ENCODE measurements at places on chromosomes 6 and 20.

- DNase-seq, result no peak
- no peaks in the 10 kb centered on the region for H3K27me3 ChIP-seq
- no peak overlapping the region for H3K27ac ChIP-seq
- H3K4me3 ChIP-seq, result no peak overlapping the region
- H3K36me3 ChIP-seq, result peaks cover 26% of the 10 kb centered on the region
- H3K4me1 ChIP-seq, result no peaks in the 10 kb centered on the region
Measured at GRCh38 chr6:18246205-18246604, 18.1 kb downstream of the DEK start.

- no peak overlapping the region for H3K4me3 ChIP-seq
- peaks cover 9% of the 10 kb centered on the region for H3K36me3 ChIP-seq
- DNase-seq, result no peak
- H3K27ac ChIP-seq, result peak overlapping the region; percentile 51
- H3K4me1 ChIP-seq, result peaks cover 11% of the 10 kb centered on the region
Measured at GRCh38 chr6:142356201-142356883, 54.5 kb downstream of the ADGRG6 start.

- H3K4me3 ChIP-seq, result no peak overlapping the region
- H3K27me3 ChIP-seq, result no peaks in the 10 kb centered on the region
- peaks cover 3% of the 10 kb centered on the region for H3K4me1 ChIP-seq
- H3K36me3 ChIP-seq, result no peaks in the 10 kb centered on the region
Measured at GRCh38 chr6:104418125-104418524, 441.6 kb downstream of the HACE1 start.

DNA sequence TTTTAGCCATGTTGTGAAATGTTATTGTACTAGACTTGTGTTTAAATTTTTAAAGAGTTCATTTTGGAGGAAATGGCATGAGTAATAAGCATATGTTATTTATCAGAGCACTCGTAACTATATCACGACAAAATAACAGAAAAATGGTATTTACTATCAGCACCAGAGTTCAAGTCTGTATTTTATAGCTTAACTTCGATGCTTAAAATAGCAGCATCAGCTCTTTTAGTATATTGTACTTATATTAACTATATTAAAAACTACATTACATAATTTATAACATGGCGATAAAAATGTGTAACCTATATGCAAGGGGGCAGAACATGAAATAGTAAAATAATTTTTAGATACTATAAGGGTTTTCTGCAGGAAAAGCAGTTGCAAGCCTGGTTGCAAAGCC, 52.9 kb downstream of the ABRACL start:
- no peak overlapping the region for H3K27ac ChIP-seq
- peaks cover 4% of the 10 kb centered on the region for H3K27me3 ChIP-seq
- no peak for DNase-seq
- H3K4me3 ChIP-seq, result no peak overlapping the region

DNA sequence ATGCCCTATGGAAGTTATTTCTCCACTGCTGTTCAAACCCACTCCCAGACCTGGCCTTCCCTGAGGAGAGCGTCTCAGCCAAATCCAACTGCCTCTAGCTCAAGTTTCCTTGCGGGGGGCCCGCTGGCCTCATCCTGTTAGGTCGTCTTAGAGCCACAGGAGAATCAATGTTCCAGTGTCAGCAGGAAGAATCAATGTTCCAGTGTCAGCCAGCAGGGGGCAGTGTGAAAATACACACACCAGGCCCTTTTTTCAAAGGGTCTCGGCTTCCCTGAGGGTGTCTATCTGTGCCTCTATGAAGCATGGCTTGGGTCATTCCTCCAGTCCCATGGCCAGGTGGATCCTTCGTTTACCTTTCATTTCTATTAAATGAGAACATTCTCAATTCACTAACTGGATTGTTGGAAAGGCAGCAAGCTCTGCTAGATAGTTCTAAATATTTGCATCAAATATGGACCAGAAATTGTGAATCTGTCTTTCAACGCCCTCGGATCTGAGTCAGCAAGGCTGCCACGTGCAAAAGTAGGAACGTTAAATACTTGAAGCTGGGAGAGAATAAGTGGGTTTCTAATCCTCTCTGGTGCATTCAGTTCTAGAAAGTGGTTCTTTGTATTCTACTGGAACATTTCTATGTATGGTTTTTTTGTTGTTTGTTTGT, 19.2 kb downstream of the PRND start:
- no peak overlapping the region for H3K27ac ChIP-seq
- no peaks in the 10 kb centered on the region for H3K4me1 ChIP-seq
- H3K27me3 ChIP-seq, result peaks cover 15% of the 10 kb centered on the region
- no peaks in the 10 kb centered on the region for H3K36me3 ChIP-seq
- peak; percentile 57 for DNase-seq

DNA sequence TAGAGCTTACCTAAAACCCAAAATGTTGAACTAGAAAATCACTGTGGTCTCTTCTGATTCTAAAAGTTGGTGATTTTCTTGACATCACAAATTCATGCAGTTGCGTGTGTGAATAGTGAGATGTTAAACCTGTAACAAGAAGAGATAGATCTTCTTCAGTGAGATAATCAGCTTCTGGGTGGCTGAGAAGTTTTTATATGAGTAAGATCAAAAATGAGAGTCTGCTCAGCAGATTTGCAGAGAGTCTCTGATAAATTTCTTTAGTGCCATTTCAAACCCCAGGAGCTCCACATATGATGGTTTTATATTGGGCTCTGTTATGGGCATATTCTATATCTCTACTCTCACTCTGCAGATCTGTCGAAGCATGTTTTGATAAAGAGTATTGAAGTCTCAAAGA, 185.4 kb downstream of the ZFAND3 start:
- no peak overlapping the region for H3K27ac ChIP-seq
- H3K36me3 ChIP-seq, result peaks cover 4% of the 10 kb centered on the region
- H3K4me1 ChIP-seq, result no peaks in the 10 kb centered on the region
- H3K27me3 ChIP-seq, result no peaks in the 10 kb centered on the region
- DNase-seq, result no peak

DNA sequence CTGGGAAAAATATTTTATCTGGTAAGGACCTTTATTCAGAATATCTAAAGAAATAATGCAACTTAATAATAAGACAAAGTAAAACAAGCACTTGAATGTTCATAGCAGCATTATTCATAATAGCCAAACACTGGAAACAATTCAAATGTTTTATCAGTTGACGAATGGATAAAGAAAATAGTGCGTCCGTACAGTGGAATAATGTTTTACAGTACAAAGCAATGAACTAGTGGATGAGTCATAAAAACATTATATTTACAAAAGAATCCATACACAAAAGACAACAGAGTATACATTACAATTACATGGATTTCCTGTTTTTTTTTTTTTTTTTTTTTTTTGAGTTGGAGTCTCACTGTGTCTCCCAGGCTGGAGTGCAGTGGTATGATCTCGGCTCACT, 12.7 kb downstream of the SMAP1 start:
- H3K27ac ChIP-seq, result no peak overlapping the region
- DNase-seq, result no peak
- H3K4me1 ChIP-seq, result peaks cover 16% of the 10 kb centered on the region
- H3K27me3 ChIP-seq, result no peaks in the 10 kb centered on the region
- H3K4me3 ChIP-seq, result no peak overlapping the region

- H3K27me3 ChIP-seq, result no peaks in the 10 kb centered on the region
- H3K4me3 ChIP-seq, result peak overlapping the region; percentile 86
- DNase-seq, result no peak
- peaks cover 7% of the 10 kb centered on the region for H3K36me3 ChIP-seq
Measured at GRCh38 chr20:45892828-45893500, 1.8 kb downstream of the CTSA start.

DNA sequence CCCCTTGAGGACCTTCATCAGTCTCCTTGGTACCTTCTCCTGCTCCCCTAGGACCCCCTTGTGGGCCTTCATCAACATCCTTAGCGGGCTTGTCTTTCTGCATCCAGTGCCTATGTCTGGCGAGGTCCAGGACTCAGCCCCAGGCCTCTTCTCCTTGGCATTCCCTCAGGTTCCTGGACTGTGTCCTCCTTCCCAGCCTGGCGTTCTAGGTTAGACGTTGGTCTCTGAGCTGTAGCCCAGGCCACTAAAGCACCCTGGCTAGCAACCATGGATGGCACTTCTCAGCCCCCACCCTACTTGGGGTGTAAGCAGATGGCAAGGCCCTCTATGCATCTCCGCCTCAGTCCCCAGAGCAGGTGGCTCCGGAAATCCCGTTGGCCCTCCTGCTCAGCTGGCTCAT, 51.5 kb upstream of the NNAT start:
- no peaks in the 10 kb centered on the region for H3K4me1 ChIP-seq
- H3K27me3 ChIP-seq, result peaks cover 23% of the 10 kb centered on the region
- H3K27ac ChIP-seq, result no peak overlapping the region
- H3K4me3 ChIP-seq, result no peak overlapping the region
- DNase-seq, result no peak

GRCh38 chr6:33869826-33870423, 66.1 kb upstream of the MLN start:
- H3K4me3 ChIP-seq, result no peak overlapping the region
- H3K4me1 ChIP-seq, result peaks cover 33% of the 10 kb centered on the region
- H3K36me3 ChIP-seq, result no peaks in the 10 kb centered on the region
- no peak overlapping the region for H3K27ac ChIP-seq
- no peak for DNase-seq
- peaks cover 14% of the 10 kb centered on the region for H3K27me3 ChIP-seq

DNA sequence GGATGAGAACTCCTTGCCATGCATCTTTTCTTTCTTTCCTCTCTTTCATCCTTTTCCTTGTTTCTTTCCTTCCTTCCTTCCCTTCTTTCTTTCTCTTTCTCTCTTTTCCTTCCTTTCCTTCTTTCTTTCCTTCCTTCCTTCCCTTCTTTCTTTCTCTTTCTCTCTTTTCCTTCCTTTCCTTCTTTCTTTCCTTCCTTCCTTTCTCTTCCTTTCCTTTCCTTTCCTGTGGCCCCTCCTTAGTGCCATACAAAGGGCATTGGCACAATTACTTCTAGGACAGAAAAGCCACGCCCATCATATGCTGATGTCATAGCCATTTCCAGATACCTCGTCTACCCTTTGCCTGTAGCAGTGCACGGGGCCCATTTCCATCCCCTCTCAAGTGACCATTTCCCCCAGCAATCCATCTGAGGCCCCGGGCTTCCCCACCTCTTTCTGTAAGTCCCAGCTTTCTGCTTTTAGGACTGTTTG, 2.2 kb upstream of the CENPB start:
- peak overlapping the region; percentile 35 for H3K4me3 ChIP-seq
- no peak for DNase-seq
- H3K27ac ChIP-seq, result peak overlapping the region; percentile 65
- peaks cover 3% of the 10 kb centered on the region for H3K36me3 ChIP-seq

Data from progenitor cell of endocrine pancreas (in vitro differentiated cells).